ENCODE measurements at places on chromosomes 3 and 15.

- no peak for DNase-seq
Measured at GRCh38 chr3:9497821-9498565, 55.6 kb downstream of the LHFPL4 start.

GRCh38 chr3:147740928-147741327 lies 331.8 kb downstream of the ZIC1 start:
- no peak for DNase-seq

DNA sequence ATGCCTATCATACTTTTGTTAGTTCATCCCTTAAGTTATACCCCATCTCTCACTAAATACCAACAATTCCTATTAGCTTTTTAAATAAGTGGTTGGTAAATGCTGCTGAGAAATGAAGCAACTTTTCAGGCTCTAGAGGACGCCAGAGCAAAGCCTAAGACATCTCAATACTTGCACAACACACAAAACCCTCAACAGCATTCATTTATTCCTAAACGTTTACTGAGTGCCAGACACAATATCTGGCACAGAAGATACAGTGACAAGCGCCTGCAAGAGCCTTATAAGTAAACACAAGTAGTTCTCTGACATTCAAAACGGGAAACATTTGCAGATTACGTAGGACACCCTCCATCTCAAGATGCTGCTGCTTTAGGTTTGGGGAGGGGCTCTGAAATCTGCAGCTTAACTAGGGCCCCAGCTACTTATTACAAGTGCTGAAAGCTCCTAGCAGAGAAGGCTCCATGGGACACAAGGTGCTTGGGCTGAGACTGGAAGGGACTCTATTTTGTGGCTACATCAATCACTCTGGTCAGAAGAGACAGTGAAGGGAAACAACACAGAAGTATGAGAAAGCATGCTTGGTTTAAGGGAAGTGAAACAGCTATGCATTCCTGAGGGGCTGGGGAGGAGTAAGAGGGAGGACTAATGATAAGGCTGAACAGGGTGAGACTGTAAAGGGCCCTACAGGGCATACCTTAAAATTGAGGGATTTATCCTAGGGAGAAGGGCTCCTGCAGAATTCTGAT lies 311.3 kb downstream of the PLCL2 start:
- no peak for DNase-seq

- DNase-seq, result no peak
Measured at GRCh38 chr3:39327053-39327745, 2.3 kb upstream of the CCR8 start.

- no peak for DNase-seq
Measured at GRCh38 chr15:74844319-74845207, 1.6 kb upstream of the ULK3 start.

DNA sequence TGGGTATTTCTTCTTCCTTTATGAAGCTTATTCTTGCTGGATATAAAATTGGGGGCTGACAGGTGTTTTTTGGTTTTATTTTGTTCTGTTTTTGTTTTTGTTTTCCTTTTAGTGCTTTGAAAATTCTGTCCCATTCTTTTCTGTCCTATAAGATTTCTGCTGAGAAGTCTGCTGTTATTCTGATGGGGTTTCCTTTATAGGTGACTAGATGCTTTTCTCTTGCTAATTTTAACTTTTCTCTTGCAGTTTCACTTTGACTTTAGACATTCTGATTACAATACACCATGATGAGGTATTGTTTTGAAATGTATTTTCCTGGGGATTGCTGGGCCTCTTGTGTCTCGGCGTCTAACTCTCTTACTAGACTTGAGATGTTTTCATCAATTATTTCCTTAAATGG lies 22.8 kb downstream of the TTC14 start:
- no peak for DNase-seq

DNA sequence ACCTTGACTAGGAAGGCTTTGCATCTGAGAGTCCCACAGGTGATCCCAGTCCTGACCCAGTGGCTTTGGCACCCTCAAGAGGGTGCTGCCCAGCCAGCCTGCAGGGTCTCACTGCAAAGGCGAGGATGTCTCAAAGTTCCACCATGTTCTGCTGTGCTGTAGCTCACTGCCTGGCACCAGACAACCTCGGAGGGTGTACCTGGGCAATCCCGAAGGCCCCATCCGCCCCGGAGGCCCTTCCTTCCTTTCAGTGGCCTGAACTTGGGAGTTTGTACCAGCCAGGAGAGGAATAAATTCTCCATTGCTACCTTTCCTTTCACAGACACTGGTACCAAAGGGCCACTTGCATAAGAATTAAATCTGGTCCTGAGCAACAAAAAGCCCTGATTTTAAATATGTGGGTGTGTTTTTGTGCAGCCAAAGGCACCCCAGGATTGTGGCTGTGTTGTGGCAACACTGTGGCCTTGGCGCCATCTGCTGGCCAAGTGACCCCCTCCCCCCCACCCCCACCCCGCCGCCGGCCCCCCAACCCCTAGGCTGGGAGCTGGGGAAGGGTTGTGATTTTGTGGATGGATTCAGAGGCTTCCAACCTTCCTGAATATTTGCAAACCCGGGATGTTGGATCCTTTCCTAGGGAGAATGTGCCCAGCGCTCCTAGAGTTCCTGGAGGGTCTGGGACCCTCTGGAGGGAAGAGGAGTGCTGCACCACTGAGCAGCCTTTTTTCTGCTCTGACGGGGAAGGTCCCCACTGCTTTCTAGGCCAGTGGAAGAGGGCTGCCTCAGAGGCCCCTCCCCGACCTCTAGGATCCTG lies 9.7 kb upstream of the PTPN23 start:
- no peak for DNase-seq

- no peak for DNase-seq
Measured at GRCh38 chr3:16300881-16301359, 35.9 kb downstream of the OXNAD1 start.

- DNase-seq, result no peak
Measured at GRCh38 chr3:196694202-196694638, 17.8 kb downstream of the CEP19 start.

- DNase-seq, result no peak
Measured at GRCh38 chr15:70628549-70628896, 134.8 kb downstream of the UACA start.

DNA sequence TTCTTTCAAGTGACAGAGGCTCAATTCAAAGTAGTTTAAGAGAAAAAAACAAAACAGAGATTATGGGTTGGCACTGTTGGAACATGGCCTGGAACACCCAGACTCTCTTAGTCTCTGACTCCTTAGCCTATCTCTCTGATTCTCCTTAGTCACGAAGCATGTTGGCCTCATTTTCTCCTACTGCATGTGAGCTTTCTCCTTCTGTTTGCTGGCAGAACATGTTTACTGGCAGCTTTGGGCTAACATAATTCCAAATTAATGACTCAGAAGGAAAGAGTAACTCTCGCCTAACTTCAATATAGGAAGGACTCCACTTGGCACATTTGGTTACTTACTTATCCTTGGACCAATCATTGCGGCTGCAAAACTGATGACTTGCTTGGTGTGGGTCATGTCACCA lies 21.7 kb upstream of the CCDC39 start:
- DNase-seq, result no peak

GRCh38 chr15:86948719-86949118 lies 869.0 kb downstream of the AGBL1 start:
- no peak for DNase-seq

DNA sequence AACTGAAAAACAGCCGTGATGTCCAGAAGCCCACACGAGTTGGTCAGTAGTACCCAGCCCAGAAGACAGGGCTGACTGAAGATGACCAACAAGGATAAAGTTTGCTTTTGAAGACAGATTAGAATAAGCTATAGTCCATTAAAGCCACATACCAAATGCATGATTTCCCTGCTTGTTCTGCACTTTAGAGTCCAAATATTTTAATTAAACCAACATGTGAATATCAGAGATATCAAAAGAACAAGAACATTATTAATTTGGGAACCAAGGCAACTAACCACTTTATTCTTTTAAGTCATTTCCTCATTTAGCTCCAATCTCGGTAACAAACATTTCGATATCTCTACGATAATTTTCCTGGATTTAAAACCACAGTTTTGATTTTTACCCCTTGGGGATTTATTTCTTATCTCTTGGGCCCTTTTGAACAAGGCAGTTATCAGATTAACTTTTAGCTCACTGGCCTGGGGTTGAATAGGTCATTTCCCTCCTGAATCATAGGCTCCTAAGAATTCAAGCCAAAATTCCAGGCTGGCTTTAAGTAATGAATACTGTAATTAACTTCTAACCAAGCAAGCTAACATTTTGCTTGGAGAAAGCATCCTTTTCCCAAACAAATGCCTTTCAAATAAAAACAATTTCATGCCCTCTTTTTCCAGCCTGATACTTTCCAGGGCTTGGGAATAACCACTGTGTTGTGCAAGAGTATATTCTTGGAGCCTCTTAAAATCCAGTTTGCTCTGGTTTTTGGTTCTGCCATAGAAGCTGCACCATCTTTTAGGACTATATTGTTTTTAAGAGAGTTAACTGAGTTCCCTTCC lies 102.9 kb upstream of the NR2E3 start:
- DNase-seq, result no peak

GRCh38 chr15:56207711-56208110 lies 36.0 kb downstream of the RFX7 start:
- no peak for DNase-seq

DNA sequence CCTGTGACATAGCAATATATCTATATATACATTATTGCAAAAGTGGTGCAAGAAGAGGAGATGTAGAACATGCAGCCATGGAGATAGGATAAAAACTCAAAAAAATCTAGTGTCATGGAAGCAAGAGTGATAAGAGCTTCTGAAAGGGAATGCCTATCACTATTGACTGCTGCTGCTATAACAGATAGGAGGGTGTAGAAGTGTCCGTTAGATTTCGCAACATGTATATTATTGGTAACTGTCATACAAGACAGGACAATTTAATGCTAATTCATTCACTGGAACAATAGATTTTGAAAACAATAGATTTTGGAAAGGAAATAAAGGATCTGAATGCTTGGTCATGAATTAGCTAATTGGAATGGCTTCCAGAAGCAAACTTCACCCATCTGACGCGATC lies 224.5 kb downstream of the ZNF385D start:
- no peak for DNase-seq

DNA sequence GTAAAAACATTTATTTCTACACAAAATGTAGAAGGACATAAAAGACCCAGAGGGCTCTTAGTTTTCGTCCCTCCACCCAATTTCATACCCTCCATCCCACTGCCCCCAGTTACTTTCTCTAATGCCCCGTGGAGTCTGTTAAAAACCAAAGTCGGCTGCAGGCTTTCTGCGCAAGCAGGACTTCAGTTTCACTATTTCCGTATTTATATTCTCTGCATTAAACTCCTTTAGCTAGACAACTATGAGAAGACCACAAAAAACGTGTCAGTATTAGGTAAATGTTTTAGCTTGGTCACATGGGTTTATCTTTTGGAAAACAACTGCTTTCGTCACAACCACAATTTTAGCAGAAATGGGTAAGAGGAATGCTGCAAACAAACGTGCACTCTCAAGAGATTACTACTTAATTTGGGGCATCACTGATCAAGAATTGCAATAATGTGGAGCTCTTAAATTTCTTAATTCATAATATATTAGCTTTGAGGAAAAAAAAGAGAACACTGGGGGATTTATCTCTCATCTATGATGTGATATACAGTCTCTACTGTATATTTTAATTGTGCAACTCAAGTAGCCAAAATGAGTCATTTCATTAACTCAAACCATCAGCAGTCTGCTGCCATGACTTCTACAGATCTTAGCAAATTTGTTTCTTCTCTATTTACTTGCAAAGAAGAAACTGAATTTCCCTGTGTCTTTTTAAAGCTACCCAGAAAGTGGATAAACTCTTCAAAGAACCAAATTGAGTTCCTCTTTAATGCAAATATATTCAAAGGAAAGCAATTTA lies 740 bp upstream of the NSMCE3 start:
- DNase-seq, result no peak

Measured in NCI-H187 treated with DMSO at 0.1 percent for 48 hours (cell line).